Smooth muscle cell of the brain vasculature (primary cell): ENCODE measurements at places on chromosomes 16 and 17.
A peak's percentile ranks its signal among the peaks of the same experiment; 100 is the strongest.

GRCh38 chr17:44623070-44623725, 33.1 kb upstream of the MEIOC start:
- DNase-seq, result no peak

- DNase-seq, result no peak
Measured at GRCh38 chr17:2959371-2960130, 103.9 kb downstream of the OR1D5 start.

DNA sequence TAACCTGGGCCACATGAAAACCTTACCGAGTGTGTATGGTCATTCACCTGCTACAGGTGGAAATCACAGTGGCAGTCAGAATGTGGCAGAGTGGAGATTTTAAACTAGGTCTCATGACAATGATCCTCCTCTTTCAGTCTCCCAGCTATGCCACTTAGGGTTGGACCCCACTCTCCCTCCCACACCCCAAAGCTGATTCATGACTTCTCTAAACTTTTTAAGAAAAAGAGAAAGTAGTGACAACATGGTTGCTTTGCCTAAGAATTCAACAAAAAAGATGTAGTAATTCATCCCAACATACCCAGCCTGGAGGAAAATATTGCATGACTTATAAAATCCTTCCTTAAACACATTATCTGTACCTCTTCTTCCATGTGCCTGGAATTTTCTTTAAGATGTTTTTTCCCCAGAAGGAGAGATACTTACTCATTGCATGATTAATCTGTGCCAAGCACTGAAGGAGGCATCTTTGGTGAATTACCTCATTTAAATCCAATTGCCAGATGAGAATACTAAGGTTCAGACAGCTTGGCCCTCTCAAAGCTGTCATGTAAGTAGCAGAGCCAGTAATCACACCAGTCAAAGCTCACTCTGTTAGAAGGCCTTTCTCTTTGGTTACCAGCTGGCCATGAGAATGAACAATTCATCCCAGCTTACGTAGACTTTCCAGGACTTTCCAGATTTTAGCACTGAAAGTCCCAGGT, 119.9 kb downstream of the COPRS start:
- DNase-seq, result no peak

- no peak for DNase-seq
Measured at GRCh38 chr17:44601973-44602372, 44.7 kb downstream of the FZD2 start.

GRCh38 chr17:43679401-43679800, 17.7 kb upstream of the MEOX1 start:
- no peak for DNase-seq

DNA sequence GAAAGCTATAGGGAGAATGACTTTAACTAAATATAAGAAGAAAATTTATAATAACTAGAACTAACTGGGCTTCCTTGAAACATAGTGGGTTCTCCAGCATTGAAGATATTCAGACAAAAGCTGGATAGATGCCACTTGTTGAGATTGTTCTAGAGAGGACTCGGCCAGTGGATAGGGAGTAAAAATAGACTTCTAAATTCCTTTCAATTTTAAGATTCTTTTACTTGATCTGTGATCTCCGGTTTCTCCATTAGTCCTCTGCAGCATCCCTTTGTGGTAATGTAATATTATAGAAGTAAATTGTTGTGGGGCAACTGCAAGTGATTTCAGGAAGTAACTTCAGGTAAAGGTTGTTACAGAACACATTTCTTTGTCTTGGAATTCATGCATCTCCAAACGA, 10.3 kb upstream of the RARA start:
- DNase-seq, result no peak

DNA sequence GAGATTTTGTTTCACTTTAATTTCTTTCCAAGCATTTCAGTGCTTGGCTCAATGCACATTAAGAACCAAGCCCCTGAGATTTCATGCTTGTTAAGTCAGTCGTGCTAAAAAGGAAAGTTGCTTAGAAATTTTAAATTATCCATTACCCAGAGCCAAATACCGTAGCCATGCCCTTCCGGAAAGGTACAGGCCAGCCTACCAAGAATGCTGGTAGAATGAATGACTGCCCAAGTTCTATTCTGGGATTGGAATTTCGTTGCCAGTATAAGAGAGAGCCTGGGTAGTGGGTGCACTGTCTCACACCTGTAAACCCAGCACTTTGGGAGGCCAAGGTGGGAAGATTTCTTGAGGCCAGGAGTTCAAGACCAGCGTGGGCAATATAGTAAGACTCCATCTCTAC, 194.0 kb downstream of the KATNIP start:
- no peak for DNase-seq

- no peak for DNase-seq
Measured at GRCh38 chr17:7437950-7438614, 1.2 kb upstream of the FGF11 start.

- DNase-seq, result no peak
Measured at GRCh38 chr16:88965826-88966480, 11.1 kb downstream of the CBFA2T3 start.

GRCh38 chr17:1111599-1112443, 68.0 kb downstream of the ABR start:
- no peak for DNase-seq

DNA sequence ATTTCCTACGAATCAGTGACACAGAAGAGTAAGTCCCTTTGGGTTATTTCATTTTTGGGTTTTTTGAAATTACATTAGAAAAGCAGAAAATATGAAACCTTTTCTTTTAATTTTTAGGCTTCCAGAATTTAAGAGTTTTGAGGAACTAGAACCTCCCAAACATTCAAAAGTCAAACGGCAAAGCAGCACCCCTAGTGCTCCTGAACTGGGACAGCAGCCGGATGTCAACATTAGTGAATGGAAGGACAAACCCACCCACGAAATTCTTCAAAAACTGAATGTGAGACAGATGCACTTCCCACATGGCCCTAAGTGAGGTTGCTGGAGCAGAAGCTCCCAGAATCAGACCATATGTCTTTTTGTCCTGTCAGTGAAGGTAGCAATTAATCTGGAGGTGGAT, 199.4 kb downstream of the PHKB start:
- DNase-seq, result no peak

- DNase-seq, result no peak
Measured at GRCh38 chr16:56257666-56258342, 66.5 kb downstream of the GNAO1 start.

GRCh38 chr17:51200295-51200694, 34.1 kb downstream of the NME2 start:
- DNase-seq, result no peak

DNA sequence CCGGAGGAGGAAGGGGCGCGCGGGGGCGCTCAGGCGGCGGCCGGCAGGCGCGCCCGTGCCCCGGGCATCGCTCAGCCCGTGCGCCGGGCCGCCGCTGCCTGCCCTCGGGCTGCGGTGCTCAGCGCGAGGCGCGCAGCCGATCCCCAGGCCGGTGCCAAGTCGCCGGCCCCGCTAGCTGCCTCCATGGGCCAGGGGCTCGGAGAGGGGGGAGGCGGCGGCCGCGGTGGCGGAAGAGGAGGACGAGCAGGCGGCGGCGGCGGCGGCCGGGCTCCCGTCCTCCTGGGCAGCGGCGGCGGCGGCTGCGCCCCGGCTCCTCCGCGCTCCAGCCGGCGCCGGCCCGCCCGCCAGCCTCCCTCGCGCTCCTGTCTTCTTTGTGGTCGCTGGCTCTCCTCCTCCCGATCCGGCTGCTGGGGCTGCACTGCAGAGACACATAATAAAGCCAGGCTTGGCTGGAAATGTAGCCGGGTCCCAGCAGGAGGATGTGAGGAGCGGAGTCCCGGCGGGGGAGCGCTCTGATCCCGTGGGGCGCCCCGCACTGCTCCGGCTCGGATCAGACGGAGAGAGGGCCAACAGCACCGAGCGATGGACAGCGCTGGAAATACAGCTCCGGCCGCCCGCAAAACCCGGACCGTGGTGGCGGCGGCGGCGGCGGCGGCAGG, 889 bp upstream of the ZNF423 start:
- peak; percentile 78 for DNase-seq

- no peak for DNase-seq
Measured at GRCh38 chr17:27793168-27793905, 7.0 kb downstream of the NOS2 start.

DNA sequence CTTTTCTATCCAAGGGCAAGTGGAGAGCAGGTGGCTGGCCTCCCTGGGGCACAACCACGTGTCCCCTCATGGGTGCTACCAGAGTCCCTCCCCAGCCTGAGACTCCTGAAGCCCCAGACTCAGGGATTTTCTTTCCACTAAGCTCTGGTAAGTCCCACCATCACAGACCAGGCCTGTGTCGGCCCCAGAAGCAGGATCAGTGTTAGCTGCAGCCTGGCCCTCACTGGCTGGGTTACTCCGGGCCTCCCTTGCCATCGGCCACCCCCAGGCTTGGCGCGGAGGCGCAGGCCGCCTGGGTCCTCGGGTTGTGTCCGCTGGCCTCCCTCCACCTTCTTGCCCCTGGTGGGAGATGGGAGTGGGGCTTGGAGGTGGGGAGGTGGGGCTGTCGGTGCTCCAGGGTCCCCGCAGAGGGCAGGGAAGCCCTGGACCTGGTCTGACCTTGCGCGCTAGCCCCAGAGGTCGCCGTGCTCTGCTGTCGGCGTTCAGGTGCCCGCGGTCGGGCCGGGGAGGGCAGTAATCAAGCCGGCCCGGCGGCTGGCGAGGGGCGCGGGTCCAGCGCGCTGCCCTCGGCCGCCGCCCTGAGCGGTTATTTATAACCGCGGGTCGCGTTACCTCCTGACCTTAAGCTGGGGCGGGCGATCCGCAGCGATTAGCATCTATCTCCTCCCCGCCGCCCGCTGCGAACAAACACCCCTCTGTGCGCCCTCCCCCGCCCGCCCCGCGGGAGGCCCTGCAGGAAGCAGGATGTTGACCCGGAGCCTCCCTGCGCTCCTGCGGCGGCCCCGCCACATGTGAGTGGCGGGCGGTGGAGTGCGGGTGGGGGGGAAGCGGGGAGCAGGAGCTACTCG, 78.1 kb upstream of the TOB1 start:
- no peak for DNase-seq

GRCh38 chr17:13631529-13631928, 29.8 kb upstream of the HS3ST3A1 start:
- no peak for DNase-seq

- DNase-seq, result no peak
Measured at GRCh38 chr16:52470585-52470984, 76.4 kb downstream of the TOX3 start.

DNA sequence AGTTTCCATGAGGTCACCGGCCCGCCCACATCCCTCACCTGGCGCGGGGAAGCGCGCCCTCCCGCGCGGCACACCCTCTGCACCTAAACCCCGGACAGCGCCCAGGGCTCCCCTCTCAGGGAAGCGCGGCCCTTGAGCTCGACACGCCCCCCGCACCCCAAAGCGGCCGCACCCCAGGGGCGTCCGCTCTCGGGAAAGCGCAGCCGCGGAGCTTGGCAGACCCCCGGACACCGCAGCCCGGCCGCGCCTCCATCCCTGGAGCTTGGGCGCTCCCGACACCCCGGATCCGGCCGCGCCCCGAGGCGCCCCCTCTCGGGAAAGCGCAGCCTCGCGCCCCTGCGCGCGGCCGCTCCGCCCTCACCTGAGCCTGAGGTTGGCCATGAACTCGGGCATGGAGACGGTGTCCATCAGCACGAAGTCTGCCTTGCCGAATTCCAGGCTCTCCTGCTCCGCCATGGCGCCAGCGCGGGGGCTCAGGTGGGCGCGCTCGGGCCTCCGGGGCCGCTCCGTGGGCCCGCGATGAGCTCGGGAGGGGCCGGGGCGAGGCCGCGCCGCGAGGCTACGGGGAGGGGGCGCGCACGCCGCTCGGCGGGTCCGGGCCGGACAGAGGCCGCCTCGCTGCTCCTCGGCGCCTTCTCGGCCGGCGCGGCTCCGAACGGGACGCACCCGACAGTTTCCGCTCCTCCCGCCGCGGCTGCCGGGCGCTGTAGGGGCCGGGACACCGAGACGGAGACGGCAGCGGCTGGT, at the start of gene MYO1D:
Gene MYO1D, minus strand, starts transcription at position 708 of the 747 bp plus-strand sequence. Its CDS starts 252 bp downstream, at position 456.
- DNase-seq, result no peak

GRCh38 chr17:65121916-65122806, 15.0 kb upstream of the RGS9 start:
- DNase-seq, result no peak

DNA sequence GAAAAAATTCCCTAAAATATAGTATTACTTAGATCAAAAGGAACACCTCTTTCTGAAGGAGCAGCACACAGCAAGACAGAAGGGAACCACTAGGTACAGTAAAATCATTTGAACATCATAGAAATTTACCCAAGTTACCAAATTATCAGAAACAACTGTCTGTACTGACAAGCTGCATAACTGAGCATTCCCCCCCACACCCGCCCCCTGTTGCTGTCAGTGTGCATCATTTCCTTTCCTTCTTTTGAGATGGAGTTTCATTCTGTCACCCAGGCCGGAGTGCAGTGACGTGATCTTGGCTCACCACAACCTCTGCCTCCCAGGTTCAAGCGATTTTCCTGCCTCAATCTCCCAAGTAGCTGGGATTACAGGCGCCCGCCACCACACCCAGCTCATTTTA, 120.7 kb downstream of the TRIM37 start:
- no peak for DNase-seq

DNA sequence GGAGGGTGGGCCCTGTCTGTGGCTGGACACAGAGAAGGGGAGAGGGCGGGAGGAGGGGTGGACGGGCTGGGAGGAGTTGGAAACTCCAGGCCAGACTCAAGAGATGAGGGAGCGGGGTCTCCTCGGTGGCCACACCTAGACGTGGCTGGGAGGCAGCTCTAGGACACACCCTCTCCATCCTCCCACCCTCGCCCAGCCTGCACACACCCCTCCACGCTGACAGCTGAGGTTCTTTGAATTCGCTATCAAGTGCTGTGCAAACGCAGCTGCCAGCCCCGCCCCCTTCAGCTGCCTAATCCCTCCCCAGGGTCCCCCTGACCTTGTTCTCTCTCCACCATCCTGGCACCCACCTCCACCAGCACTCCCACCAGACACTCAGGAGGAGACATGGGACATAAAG, 48.7 kb downstream of the DNAH17 start:
- no peak for DNase-seq

GRCh38 chr17:4235372-4236279, 28.2 kb downstream of the ANKFY1 start:
- DNase-seq, result no peak

DNA sequence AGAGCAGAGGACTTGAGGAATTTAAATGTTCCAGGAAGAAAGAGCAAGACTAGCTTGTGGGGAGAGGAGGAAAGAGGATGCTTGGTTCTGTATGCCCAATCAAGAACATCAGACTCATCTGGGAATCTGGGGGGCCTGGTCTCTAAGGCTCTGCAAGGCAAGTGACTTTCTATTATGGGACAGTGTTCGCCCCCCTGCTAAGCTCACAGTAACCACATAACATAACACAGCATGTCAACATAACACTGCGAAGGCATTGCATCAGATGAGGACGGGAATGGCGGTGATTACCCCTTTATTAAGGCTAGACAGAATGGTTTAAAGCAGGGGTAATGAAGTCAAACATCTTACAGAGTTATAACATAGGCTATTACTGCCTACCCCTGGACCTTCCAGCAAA, 176.6 kb upstream of the IRX6 start:
- no peak for DNase-seq

DNA sequence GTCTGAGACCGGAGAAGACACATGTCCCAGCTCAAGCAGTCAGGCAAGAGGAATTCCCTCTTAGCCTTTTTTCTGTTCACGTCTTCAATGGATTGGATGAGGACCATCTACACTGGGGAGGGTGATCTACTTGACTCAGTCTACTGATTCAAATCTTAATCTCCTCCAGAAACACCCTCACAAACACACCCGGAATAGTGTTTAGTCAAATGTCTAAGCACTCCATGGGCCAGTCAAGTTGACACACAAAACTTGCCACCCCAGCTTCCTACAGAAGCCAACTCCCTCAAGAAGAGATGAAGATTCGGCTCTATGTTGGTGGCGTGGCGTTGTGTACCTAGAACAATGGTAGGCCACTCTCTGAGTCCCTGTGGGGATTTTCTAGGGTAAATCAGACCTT, 22.5 kb upstream of the NKD1 start:
- DNase-seq, result no peak

GRCh38 chr16:19137201-19138128, 23.7 kb downstream of the ITPRIPL2 start:
- no peak for DNase-seq
